ENCODE measurements at places on chromosomes 6 and 20.

- peak; percentile 52 for DNase-seq
Measured at GRCh38 chr6:110999634-111000270, 17.9 kb downstream of the RPF2 start.

- DNase-seq: no peak
Measured at GRCh38 chr6:91490671-91491301, 903.9 kb upstream of the MAP3K7 start.

DNA sequence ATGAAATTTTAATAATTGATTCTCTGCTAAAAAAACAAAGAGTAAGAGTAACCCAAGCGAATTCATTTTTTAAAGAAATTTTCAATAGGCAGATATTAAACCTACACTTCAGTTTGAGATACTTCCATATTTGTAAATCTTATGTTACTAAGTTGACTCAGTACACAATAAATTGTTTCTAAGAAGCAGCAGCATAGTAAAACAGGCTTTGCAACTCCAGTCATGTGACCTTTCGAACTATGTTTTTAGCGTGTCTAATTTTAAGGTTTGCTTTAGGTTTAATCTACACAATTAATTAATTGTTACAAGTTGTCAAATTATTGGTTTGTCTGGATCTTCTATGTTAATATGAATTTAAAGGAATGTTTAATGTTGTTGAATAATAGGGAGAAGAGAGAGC is 708.9 kb upstream of the CITED2 start:
- no peak for DNase-seq

- DNase-seq: no peak
Measured at GRCh38 chr20:54623991-54624569, 148.7 kb downstream of the DOK5 start.

Data from GM23248 (cell line).